SIG-M5 (cell line): ENCODE measurements at places on chromosomes 16 and 17.

DNA sequence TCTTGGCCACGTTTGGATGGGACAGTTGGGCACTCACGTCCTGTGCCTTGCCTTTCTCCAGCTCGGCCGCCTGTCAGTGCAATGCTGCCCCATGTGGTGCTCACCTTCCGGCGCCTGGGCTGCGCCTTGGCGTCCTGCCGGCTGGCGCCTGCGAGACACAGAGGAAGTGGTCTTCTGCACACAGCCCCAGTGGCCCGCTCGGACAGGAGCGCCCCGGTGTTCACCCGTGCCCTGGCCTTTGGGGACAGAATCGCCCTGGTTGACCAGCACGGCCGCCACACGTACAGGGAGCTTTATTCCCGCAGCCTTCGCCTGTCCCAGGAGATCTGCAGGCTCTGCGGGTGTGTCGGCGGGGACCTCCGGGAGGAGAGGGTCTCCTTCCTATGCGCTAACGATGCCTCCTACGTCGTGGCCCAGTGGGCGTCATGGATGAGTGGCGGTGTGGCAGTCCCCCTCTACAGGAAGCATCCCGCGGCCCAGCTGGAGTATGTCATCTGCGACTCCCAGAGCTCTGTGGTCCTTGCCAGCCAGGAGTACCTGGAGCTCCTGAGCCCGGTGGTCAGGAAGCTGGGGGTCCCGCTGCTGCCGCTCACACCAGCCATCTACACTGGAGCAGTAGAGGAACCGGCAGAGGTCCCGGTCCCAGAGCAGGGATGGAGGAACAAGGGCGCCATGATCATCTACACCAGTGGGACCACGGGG is 7.1 kb downstream of the ACSF3 start:
- DNase-seq = no peak

GRCh38 chr17:20966870-20967269 is 75.9 kb downstream of the USP22 start:
- DNase-seq = no peak

DNA sequence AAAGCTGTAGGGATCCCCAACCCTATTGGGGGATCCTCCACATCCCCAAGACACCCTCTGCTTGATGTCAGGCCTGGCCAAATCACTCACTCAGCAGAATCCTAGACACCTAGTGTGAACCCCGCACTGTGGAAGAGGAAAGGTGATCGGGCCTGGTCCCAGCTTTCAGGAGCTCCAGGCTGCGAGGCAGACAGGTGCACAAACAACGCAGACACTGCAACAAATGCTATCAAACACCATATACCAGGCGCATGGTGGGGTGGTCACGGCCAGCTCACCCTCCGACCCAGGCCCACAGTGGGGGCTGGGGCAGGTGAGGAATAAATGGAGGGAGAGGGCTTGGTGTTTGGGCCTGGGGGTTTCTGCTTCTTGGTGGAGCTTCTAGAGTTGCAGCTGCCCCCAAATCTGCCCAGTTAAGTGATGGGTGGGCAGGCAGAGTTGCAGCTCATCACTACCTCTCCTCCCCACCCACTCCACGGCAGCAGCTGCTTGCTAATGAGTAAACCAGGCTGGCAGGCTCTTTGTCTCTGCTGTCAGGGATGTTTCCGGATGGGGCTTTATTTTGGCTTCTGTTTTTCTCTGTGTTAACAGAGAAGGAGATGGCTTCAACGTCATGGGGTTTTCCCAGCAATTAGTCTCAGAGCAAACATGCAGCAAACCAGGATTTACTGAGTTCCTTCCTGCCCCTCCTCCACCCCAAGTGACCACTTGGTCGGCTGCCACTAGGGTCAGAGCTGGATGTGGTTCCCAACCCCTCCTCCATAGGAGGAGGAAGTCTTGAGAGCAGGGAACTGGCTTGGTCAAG is 46.6 kb downstream of the PECAM1 start:
- DNase-seq = no peak

DNA sequence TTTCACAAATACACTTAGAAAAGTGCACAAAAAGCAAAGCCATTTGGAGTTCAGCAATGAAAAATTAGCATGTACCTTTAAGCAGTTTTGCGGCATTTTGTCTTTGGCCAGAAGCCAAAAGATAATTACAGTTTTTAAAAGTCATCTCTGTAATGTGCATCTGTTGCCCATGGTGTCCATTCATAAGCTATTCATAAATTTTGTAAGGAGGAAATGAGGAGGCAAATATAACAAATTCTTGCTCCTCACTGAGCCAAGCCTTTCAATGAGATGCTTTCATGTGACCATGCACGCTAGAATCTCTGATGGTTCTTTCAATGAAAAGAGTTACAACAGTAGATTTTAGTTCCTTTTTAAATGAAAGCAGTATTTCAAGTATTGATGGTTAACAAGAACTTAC is 247.1 kb upstream of the MON1B start:
- DNase-seq = no peak

DNA sequence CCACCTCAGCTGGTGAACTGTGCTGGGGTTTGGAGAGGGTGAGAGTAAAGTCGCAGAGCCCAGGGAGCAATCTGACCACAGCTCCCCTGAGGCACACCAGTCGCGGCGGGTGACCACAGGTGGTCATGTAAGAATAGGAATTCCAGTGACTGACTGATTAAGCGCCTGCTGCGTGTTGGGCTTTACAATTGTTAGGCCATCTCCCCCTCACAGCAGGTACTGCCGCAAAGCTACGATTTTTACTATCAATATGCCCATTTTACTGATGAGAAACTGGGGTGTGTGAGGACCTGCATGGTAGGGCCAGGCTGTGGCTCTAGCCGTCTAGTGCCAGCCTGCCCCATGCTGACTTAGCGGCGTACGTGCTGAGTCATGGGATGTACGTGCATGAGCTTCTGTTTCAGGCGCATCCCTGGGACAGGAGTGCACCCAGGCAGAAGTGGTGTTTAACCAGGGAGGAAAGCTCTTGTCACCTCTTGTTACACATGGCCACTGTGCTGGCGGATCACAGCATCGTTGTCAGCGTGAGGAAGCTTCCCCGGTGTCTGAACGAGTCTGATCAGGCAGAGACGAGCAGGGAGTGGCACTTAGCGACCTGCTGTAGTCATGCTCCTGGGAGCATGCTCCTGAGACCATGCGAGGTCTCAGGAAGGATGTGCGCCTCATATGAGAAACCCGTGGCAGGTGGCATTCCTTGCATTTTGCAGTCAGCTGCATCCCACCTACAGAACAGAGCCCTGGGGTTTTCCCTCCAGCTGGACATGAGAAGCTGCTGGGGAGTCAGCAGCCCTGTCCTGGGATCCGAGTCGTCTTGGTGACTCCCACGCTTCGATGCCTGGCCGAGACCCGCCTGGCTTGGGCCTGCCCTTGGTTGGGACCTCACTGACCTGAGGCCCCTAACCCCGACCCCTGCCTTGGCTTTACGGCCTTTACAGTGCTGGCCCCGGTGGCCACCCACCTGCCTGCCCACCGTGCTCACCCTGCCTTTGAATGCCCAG is 163.7 kb upstream of the CHMP6 start:
- no peak for DNase-seq

DNA sequence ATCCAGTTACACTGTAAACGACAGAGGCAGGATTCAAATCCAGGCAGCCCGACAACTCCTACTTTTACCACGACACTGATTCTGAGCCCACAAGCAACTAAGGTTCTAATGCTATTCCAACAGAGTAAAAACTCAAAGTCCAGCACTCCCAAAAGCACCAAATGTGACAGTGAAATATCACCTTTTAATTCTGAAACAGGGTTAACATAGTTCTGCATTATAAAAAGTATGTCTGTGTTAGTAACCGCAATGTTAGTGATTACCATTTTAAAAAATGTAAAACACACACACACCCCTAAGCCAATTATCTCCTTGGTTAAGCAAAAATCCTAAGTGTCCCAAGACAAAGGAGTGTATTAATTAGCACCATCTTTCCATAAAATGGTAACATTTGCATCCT is 19.7 kb downstream of the HELZ start:
- DNase-seq = no peak

- DNase-seq = no peak
Measured at GRCh38 chr16:49652456-49653172, 203.3 kb downstream of the ZNF423 start.

- DNase-seq = no peak
Measured at GRCh38 chr16:21321736-21322135, 43.6 kb upstream of the CRYM start.

GRCh38 chr17:81526662-81527571 is 1.3 kb upstream of the FSCN2 start:
- no peak for DNase-seq

GRCh38 chr17:70080541-70081347 is 5.7 kb downstream of the KCNJ16 start:
- DNase-seq = no peak

DNA sequence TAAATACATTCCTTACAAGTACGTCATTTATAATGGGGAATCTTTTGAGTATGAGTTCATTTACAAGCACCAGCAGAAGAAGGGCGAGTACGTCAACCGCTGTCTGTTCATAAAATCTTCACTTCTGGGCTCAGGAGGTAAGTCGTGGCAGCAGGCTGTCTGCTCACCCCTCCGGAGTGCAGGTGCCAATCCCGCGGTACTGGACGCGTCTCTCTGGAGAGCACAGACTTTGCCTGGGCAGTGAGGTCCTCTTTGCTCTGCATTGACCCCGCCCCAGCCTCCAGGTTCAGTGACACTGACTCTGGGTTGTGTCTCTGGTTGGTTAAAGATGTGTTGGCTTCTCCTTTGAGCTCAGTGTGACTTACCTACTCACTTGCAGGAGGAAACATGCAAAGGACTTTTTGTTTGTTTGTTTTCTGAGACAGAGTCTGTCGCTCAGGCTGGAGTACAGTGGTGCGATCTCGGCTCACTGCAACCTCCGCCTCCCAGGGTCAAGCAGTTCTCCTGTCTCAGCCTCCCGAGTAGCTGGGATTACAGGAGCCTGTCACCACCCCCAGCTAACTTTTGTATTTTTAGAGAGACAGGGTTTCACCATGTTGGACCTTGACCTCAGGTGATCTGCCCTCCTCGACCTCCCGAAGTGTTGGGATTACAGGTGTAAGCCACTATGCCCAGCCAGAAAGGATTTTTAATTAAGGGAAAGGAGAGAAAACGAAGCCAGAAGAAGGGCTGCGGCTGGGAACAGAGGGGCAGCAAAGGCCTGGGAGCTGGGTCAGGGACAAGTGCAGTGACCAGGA is 31.2 kb downstream of the RNF213 start:
- no peak for DNase-seq

DNA sequence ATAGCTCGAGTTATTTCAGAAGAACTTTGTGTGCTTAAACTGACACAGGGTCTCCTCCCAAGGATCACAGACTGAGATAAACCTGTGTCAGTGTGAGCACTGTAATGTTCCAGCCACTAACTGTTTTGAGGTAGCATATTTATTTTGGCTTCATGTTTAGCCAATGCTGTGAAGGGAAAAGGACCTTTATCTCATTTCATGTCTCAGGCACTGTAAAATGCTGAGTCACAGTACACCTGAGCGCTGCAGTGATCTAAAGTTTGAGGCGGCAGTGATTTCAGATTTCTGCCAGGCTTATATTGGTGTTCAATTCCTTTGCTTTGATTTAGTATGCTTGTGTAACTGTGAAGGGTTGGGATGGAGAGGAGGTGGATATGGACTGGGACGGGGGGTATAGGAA is 3.1 kb upstream of the DNAJA2 start:
- DNase-seq = no peak

GRCh38 chr16:57138281-57138935 is 46.0 kb downstream of the CPNE2 start:
- DNase-seq = no peak

GRCh38 chr16:27754788-27755690 is 205.1 kb downstream of the KATNIP start:
- no peak for DNase-seq

- no peak for DNase-seq
Measured at GRCh38 chr17:74210191-74211140, 2.9 kb upstream of the TTYH2 start.
